ENCODE measurements at places on chromosomes 13 and 19.
A peak's percentile ranks its signal among the peaks of the same experiment; 100 is the strongest.

- no peak for DNase-seq
Observed at GRCh38 chr13:113650731-113651148, 7.3 kb downstream of the ATP4B start.

DNA sequence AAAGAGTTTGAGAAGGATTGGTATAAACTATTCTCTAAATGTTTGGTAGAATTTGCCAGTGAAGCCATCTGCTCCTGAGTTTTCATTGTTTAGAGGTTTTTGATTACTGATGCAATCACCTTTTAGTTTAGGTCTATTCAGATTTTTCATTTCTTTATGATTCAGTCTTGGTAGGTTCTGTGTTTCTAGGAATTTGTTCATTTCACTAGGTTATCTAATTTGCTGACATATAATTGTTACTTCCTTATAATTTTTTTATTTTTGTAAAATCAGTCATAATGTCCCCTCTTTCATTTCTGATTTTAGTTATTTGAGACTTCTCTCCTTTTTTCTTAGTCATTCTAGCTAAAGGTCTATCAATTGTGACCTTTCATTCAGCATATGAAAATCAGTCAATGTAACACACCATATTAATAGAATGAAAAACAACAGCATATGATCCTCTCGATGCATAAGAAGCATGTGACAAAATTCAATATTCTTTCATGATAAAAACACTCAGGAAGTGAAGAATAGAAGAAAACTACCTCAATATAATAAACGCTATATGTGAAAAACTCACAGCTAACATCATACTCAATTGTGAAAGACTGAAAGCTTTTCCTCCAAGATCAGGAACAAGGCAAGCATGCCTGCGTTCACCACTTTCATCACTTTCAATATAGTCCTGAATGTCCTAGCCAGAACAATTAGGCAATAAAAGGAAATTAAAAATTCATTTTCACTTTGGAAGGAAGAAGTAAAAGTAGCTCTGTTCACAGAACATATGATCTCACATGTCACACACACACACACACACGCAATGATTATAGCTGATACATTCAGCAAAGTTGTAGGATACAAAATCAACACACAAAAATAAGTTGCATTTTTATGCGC lies 149.1 kb downstream of the COG6 start:
- DNase-seq: no peak

GRCh38 chr13:24503379-24503696 lies 9.2 kb downstream of the PARP4 start:
- no peak for DNase-seq

GRCh38 chr13:98989469-98990235 lies 11.8 kb upstream of the DOCK9 start:
- no peak for DNase-seq

GRCh38 chr19:47058621-47059022 lies 10.2 kb upstream of the TMEM160 start:
- no peak for DNase-seq

GRCh38 chr13:88189728-88190127 lies 518.6 kb downstream of the SLITRK5 start:
- DNase-seq: no peak

DNA sequence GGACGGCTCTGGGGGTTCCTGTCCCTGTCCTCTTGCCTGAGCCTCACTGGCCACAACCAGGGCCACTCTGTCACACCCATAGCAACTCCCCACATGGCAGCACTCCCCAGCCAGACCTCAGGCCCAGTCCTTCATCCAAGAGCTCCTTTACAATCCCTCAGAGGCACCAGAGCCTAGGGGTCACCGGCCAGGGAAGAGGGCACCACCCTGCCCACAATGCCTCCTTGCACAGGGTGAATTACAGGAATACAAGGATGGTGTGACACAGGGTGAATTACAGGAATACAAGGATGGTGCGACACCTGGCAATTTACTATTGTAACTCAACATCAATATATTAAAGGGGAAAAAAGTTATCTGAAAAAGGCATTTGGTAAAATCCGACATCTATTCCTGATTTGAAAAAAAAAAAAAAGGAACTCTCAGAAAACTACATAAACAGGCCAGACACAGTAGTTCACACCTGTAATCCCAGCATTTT lies 16.5 kb downstream of the MIER2 start:
- DNase-seq: peak; percentile 55

DNA sequence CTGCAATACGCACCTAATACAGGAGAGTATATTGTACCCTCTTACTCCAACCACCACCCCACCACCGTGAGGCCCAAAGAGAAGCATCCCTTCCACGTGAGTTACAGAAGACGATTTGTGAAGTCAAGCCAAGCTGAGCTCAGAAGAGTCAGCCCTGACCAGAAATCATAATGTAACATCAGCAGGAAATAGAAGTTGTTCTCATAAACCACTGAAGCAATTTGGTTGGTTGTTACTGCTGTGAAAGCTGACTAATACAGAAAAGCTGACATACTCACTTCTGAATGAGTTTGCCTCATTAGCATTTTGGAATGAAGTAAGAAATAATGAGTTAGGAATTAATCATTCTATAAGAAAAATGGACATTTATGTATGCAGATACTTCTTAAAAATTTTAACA lies 749.4 kb upstream of the SLC10A2 start:
- no peak for DNase-seq

- DNase-seq: no peak
Observed at GRCh38 chr19:41649827-41650226, 23.0 kb upstream of the CEACAM4 start.

DNA sequence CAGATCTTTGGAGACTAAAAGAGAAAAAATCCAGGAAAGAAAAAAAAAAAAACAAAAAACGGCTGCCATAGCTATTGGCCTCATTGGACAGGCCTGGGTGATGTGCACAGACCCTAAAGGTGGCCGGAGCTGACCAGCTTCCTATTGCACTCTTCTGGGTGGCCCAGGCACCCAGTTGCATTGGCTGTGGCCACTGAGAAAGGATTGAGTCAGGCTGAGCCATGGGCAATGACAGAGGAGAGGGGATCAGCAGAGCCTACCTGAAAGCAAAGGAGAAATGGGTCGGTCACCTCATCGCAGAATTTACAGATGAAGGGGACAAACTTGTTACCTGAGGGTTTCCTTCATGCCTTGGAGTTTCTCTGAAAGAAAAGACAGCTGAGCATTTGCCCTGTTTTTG lies 17.3 kb downstream of the HMGB1 start:
- peak; percentile 47 for DNase-seq

- DNase-seq: peak; percentile 77
Observed at GRCh38 chr13:78137404-78138142, 218.9 kb upstream of the EDNRB start.

DNA sequence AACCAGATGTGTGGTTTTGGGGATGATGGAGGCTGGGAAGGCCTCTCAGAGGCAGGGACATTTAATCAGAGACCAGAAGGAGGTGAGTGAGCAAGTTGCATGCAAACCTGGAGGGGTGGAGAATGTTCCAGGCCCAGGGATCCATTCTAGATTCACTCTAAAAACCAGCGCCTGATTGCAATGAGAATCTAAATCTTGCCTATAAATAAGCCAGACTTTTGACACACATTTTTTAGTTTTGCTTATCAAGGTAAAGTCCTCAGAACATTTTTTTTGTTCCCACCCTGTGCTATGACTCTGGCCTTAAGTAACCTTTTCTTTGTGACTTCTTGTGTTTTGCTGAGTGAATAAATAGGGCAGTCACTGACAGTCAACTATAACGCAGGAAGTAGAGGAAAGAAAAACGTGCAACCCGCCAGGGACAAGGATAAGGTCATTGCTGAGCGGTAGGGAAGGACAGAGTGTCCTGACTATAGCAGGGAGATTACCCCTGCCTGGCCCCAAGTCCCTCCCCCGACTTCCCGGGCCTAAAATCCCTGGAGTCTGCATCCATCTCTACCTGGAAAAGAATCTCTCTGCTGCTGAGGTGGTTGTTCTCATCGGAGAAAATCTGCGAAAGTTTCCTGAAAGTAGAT lies 14.4 kb downstream of the RGL3 start:
- no peak for DNase-seq

- peak; percentile 71 for DNase-seq
Observed at GRCh38 chr19:10454267-10454666, 33.9 kb downstream of the PDE4A start.

DNA sequence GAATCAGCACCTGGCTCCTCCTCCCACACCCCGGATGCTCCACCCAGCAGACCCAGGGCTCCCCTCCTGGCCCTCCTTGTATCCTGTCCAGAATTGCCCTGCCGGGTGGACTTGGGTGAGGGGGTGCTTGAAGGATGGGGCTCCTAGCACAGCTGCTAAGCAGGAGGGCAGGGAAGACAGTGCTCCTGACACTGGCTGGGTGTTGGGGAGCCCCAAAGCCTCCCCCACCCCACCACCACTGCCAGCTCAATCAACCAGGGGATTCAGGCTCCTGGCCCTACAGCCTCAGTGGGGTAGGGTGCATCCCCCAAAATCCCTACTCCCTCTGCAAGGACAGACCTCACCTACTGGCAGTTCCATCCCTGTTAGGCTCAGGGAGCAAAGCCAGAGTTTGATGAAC lies 2.6 kb upstream of the CYP4F11 start:
- DNase-seq: no peak

- no peak for DNase-seq
Observed at GRCh38 chr13:26685606-26686005, 75.0 kb downstream of the GPR12 start.

DNA sequence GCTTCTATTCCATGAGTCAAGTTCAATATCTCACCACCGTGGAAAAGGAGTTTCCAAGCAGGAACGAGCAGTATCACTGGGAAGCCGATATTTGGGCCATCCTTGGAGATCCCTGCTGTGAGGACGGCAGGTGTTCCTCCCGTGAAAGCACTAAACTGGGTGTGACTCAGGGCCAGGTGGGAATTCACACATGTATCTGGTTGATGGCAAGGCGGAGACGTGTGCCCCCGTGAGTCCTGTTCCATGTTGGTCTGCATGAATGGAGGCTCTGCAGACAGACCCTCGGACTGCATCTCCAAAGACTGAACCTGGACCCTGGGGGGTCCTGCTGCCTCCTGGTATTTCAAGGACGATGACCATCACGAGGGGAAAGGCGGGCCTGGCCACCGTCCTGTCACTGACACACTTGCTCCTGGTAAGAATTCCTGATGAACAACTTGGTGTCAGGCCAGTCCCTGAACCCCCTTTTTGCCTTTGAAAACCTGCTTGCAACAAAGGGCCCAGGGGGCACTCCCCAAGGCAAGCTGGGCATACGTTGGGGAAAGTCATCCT lies 22.8 kb upstream of the GAS6 start:
- no peak for DNase-seq

DNA sequence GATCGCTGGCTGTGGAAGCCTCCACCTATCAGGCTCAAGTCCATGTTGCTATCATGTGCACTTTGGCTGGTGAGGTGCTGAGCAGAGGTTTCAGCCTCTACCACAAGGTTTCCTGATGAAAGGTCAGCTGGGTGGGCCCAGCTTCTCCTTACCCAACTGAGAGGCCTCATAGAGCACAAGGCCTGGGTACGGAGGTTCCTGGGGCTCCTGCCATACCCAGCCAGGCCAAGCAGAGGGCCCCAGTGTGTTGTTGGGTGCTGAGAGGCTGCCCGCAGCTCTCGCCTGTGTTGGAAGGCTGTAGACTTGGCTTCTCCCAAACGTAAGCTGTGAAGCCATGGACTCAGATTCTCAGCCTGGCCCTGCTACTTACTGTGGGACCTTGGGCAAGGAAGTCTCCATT lies 28.2 kb downstream of the ACTN4 start:
- no peak for DNase-seq

- DNase-seq: no peak
Observed at GRCh38 chr19:37078717-37079032, 442 bp downstream of the ZNF420 start.

- DNase-seq: no peak
Observed at GRCh38 chr19:4174895-4175668, 7.3 kb downstream of the SIRT6 start.

DNA sequence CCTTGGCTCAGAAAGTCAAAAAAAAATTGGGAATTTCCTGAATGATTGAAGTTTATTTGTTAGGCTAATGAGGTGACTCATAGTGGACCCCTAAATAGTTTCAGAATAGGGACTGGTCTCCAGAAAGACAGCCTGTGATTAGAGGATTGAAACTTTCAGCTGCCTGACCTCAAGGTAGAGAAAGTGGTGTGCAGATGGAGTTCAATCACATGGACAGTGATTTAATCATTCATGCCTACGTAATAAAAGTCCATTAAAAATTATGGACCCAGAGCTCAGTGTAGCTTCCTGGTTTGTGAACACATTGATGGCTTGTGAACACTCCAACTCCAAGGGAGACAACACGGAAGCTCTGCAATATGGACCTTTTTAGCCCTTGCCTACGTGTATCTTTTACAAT lies 533.2 kb upstream of the PCDH9 start:
- DNase-seq: no peak

DNA sequence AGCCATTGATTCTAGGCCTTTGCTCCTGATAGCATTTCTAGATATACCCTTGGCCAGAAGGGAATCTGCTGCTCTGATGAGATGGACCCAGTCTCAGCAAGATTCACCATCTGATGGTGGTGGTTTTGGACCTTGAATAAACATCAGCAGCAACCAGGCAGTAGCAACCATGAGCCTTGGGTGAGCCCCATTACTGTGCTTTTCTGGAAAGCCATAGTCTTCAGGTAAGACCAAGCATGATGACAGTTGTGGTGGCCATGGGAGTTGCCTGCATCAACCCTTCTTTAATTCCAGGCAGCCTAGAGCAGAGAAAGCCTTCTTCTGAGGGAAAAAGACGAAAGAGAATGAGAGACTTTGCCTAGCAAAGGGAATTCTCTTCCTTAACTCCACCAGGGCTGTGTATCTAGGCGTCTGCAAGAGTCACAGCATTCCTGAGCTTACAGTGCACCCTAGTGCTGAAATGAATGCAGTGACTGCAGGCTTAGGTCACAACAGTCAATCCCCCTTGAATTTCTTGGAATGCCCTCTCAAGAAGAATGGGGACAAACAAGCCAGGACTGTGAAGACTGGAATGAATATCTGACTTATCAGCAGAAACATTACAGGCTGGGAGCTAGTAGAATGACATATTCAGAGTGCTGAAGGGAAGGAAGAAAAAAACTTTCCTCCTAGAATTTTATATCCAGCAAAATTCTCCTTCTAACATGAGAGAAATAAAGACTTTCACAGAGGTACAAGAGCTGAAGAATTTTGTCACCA lies 942.4 kb upstream of the PCDH20 start:
- peak; percentile 87 for DNase-seq

DNA sequence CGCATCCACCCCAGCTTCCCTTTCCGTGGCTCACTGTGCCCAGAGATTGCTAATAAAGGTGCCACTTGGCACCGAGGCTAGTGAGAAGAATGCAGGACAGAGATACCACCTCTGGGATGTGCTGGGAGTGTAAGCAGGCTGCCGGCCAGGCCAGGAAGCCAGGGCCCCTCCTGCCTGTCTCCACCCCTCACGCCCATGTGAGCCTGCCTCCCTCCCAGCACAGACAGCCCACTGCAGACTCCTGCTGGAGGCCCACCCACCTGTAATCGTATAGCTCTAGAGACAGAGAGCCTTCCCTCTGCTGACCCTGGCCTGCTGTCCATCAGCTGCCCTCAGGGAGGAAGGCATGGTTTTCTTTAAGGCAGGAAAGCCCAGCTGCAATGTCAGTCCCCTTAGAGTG lies 13.9 kb downstream of the VSTM2B start:
- no peak for DNase-seq

- peak; percentile 92 for DNase-seq
Observed at GRCh38 chr19:44951179-44952159, 3.7 kb upstream of the CLPTM1 start.

Measured in Karpas-422 (cell line).